M059J (cell line): ENCODE measurements at places on chromosomes 6 and 20.

- DNase-seq, result peak; percentile 94
Observed at GRCh38 chr6:112979830-112980229, 632.7 kb downstream of the RFPL4B start.

DNA sequence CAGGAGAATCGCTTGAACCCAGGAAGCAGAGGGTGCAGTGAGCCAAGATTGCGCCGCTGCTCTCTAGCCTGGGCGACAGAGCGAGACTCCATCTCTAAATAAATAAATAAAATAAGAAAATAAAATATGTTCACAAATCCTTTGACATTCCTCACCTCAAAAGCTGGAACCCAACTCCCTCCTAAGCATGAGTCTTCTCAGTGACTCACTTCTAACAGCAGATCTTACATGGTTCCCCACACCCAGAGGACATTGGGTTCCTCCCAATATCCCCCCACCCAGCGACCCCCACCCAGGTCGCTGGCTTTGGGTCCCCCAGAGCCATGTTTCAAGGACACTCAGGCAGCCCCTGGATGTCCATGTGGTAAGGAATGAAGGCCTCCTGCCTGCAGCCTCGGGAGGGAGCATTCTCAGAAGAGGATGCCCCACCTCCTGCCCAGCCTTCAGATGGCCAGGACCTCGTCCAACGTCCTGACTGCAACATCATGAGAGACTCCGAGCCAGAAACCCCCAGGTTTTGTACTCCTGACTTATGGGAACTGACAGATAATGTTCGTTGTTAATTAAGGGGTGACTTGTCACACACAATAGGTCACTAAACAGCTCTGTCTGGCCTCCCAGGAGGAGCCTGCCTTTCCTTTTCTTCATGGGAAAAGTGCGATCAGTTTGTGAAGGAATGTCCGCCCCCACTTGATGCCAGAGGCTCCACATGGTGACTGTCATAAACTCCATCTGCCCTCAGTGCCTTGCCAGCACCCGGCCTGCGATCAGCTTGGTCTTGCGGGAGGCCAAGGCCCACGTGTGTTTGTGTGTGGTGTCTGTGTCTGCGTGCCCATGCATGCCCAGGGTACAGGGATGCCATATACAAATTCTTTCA, 10.1 kb upstream of the GMEB2 start:
- DNase-seq, result no peak

GRCh38 chr6:22081709-22082108, 215.1 kb downstream of the PRL start:
- DNase-seq, result no peak

- DNase-seq, result no peak
Observed at GRCh38 chr6:5303682-5304081, 42.4 kb downstream of the FARS2 start.

- DNase-seq, result peak; percentile 85
Observed at GRCh38 chr6:52509281-52510212, 67.3 kb downstream of the TRAM2 start.

GRCh38 chr6:110340392-110340965, 17.7 kb downstream of the METTL24 start:
- no peak for DNase-seq

DNA sequence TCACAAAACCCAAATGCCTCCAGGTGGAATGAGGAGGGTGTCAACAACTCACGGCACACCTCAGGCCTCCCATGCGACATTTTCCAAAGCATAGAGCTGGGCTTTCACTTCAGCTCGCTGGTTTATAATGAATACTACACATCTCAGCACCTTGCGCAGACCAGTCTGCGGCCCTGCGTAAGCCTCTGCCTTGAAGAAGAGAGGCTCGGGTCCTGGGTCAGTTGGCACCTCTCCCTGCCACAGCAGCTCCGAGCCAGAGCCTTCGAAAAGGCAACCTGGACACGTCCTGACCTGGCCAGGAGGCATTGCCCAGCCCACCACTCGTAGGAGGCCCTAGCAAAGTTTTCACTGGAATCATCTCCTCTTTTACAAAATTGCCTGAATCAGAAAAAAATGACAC, 183.0 kb upstream of the AFDN start:
- no peak for DNase-seq

- DNase-seq, result no peak
Observed at GRCh38 chr20:38175304-38176180, 10.5 kb upstream of the TGM2 start.

DNA sequence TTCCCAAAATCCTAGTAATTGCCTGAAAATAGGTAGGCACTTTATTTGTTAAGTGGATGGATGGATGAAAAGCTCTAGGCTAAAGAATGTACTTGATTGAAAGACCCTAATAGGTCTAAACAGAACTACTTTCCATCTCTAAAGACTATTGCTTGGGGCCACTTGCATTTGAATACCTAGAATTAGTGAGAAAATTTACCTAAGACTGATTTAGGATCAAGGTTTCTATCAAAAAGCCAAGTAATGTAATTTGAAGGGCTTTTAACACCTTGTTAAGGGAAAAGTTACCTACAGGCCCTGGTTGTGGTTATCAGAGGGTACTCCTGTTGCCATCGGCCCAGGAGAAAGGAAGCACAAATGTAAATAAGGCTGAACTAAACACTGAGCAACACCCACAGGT, 580.7 kb downstream of the LMBRD1 start:
- DNase-seq, result no peak

DNA sequence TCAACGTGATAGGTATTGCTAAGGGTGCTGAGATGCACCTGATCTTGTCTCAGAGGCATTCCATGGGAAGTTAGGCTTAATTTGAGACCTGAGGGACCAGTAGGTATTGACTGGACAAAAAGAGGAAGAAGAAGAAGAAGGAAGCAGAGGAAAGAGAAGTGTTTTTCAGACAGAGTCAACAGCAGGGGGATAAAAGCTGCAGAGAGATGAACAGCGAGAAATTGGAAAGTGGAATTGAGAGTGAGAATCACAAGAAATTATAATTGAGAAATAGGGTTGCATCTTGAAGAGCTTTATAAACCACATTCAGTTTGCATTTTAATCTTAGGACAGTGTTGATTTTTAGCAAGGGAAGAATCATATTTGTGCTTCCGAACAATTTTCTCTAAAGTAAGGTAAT, 254.0 kb downstream of the CD83 start:
- DNase-seq, result no peak

DNA sequence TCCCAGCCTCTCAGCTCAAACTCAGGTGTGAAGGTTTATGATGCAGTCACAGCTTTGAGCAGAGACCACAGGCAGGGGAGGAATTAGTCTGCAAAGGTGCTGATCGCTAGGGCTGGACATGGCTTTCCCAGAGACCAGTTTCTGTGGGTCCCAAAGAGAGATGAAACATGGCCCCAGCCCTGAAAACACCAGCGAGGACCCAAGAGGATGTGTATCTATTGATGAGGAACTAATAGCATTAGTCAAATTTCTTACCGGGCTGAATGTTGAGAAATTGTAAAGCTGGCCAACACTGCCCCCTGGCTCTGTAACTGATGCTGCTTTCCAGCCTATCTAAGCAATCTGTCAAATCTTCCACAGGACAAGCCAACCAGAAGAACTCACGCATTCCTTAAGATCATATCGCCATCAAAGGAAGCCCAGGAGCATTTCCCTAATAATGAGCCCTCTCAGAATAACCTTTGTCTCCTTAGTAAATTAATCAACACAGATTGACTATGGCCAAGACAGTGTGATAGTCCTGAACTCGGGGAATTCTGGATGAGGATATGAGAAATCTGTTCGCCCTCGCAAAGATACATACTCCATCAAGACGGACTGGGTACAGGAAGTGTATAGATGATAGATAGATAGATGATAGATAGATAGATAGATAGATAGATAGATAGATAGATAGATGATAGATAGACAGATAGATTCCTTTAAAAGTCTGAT, 7.8 kb upstream of the ACSS1 start:
- DNase-seq, result peak; percentile 64

GRCh38 chr20:2386516-2387179, 5.9 kb downstream of the TGM6 start:
- DNase-seq, result peak; percentile 95

GRCh38 chr6:7249946-7250643, 62.9 kb downstream of the SSR1 start:
- DNase-seq, result peak; percentile 41
